Kidney (tissue), 22 donors: ENCODE measurements at places on chromosomes 7 and 10. TPM values are rescaled to one million over a fixed set of nuclear protein-coding genes. Genes with fewer than 3 reads are reported as not detected.

- no peaks in the 10 kb centered on the region for H3K36me3 ChIP-seq
- no peak overlapping the region for H3K4me3 ChIP-seq
- no peaks in the 10 kb centered on the region for H3K4me1 ChIP-seq
- no peak overlapping the region for H3K27ac ChIP-seq
- H3K27me3 ChIP-seq: no peaks in the 10 kb centered on the region
Measured at GRCh38 chr7:121940918-121941317, 68.0 kb downstream of the PTPRZ1 start.

DNA sequence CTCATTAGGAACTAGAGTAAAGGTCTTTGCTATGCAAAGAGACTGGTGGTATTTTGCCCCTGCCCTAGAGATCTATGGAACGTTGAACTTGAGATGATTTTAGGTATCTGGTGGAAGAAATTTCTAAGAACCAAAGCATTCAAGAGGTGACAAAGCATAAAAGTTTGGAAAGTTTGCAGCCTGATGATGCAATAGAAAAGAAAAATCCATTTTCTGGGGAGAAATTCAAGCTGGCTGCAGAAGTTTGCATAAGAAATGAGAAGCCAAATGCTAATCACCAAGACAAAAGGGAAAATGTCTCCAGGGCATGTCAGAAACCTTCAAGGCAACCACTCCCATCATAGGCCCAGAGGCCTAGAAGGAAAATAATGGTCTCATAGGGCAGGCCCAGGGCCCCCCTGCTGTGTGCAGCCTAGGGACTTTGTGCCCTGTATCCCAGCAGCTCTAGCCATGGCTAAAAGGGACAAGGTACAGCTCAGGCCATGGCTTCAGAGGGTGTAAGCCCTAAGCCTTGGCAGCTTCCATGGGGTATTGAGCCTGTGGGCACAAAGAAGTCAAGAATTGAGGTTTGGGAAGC is 16.5 kb downstream of the TFPI2 start:
- H3K36me3 ChIP-seq: no peaks in the 10 kb centered on the region
- no peak for DNase-seq
- no peak overlapping the region for H3K4me3 ChIP-seq
- H3K4me1 ChIP-seq: no peaks in the 10 kb centered on the region

NKX1-2 gene
- not detected for polyA plus RNA-seq

BMPER gene
- 0.80 TPM for polyA plus RNA-seq
